ENCODE measurements at places on chromosomes 1 and 21.

DNA sequence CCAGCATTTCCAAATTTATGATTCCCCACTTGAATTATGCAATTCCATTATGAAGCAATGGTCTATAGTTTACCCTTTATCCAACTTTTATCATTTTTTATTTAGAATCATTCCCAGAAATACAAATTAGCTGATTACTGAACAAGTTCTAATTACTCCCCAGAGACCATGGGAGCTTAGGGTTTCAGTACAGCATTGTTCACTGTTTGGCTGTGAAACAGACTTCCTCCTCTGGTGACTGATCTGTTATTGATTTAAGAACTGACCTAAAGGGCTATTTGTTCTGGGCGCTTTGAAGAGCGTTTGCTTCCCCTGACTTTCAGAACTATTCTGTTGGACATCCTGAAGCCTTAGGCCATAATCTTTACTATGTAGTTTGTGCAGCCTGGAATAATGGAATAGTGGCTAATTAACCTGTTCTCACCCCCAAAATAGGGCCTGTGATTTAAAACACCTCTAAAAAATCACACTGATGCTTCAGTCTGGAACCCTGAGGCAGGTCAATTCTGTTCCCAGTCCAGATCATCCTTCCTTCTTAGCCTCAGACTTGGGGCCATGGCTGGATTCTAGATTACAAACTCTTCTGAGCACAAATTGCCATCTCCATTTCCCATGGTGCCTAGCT, 58.7 kb downstream of the ALG14 start:
- DNase-seq: no peak

- no peak for DNase-seq
Measured at GRCh38 chr1:248862695-248862997, 3.8 kb upstream of the ZNF692 start.

GRCh38 chr1:246768403-246769020, 44.3 kb downstream of the SCCPDH start:
- no peak for DNase-seq

- peak; percentile 31 for DNase-seq
Measured at GRCh38 chr1:209190591-209191261, 392.8 kb upstream of the CAMK1G start.

DNA sequence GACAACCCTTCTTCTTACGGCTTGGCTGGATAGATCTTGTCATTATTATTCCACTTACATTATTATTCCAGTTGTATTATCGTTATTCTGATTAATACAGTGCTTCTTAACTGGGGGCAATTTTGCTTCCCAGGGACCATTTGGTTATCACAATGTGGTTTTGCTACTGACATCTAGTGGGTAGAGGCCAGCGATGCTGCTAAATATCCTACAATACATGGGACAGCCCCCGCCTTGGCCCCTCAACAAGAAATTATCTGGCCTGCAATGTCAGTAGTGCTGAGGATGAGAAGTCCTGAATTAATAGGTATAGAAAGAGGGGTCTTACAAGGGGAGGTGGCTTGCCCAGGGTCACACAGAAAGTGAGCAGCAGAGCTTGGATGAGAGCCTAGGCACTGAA, 105.6 kb downstream of the PTPRU start:
- no peak for DNase-seq

DNA sequence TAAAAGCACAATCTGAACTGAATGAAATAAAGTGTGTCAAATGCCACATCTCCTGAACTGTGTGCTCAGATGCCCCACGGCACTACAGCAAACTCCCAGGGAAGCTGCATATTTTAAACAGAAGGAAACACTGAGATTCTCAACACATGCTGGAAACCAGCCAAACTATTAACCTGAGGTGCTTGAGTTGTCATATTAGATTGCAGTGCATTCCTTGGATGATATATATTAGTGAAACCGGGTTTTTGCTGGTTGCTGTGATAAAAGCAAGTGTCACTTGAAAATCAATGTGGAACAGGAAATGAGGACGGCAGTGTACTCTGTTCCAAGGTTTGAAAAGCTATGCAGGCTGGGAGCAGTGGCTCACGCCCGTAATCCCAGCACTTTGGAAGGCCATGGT, 8.7 kb downstream of the SYNJ1 start:
- DNase-seq: no peak

GRCh38 chr1:15678578-15678977, 5.5 kb upstream of the PLEKHM2 start:
- DNase-seq: peak; percentile 54

DNA sequence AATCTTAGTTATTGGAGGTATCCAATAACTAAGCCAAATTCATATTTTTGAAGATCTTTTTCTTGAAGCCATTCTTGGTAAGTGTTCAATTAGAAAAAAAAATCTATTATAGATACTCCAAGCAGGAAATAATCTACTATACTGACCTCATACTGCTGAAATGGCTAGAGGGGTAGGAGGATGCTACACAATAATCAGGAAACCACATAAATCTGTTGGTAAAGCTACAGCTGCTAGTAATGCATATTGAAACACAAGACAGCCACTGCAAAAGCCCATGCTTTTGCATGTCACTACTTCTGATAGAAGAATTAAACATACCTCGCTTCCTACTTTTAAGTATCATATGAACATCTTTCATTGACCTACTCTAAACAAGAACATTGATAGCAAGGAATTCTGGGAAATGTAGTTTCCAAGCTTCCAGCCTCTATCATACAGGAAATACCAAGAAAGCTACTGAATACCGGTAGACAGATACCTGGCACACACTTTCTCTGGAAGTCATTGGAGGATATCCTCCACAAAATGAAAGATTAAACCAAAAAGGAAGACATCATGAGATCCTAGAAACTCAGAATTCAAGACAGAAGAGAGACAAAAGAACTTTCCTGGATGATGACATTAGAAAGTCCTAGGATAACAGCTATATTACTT, 103.0 kb upstream of the VAV3 start:
- DNase-seq: no peak

- DNase-seq: no peak
Measured at GRCh38 chr1:172163498-172164215, 256.8 kb upstream of the C1orf105 start.

- no peak for DNase-seq
Measured at GRCh38 chr1:226884116-226884625, 13.8 kb downstream of the PSEN2 start.

DNA sequence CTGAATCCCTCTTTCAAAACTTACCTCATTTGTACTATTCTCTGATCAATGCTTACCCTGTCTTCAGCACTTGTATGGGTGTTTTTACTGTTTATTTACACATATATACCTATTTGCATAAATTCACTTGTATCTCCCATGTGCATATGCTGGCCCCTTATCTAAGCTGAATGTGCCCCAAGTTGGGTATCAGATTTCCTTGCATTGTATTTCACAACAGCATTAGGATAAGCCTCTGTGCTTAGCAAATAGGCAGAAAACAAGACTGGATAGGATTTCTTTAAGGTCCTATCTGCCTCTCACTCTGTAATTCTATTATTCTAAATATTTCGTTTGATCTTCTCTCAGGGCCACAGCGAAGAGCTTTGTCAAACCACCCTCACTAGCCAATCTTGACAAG, 45.9 kb upstream of the IPO9 start:
- DNase-seq: no peak

DNA sequence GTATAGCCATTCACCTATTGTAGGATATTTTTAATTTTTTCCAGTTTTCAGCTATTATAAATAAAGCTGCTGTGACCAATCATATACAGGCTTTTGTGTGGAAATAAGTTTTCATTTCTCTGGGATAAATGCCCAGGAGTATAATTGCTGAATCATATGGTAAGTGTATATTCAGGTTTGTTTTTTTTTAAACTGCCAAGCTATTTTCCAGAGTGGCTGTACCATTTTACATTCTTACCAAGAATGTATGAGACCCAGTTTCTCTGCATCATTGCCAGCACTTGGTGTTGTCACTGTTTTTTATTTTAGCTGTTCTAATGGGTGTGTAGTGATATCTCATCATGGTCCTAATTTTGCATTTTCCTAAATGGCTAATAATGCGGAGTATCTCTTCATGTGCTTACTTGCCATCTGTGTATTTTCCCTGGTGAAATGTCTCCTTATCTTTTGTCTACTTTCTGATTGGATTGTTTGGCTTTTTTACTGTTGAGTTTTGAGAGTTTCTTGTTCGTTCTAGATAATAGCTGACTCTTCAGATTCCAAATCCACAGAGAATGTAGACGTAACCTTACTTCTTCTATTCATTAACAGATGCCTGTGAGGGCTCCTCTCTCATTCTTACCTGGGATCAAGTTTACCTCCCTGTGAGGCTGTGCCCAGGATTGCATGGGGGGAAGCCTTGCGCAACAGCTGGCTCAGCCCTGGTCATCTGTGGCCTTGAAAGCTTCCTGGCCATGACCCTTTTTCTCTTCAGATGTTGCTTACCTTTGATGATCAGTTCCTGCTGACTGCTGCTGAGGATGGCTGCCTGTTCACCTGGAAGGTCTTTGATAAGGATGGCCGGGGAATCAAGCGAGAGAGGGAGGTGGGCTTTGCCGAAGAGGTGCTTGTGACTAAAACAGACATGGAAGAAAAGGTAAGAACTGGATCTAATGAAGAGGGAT, 42.6 kb downstream of the CFAP57 start:
- no peak for DNase-seq

DNA sequence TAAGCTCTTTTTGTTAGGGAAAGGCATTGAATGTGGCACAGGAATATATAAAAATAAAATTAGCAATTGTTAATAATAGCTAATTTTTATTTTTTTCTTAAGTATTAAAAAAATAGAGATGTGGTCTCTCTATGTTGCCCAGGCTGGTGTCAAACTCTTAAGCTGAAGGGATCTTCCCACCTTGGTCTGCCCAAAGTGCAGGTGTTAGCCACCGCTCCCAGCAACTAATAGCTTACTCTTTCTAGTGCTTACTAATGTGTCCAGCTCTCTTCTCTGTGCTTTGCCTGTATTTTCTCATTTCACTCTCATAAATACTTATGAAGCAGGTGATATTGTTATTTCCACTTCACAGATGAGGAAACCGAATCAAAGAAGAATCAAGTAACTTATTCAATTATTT, 13.4 kb upstream of the IL24 start:
- no peak for DNase-seq
